ENCODE measurements at places on chromosomes 3 and 15.
A peak's percentile ranks its signal among the peaks of the same experiment; 100 is the strongest.

DNA sequence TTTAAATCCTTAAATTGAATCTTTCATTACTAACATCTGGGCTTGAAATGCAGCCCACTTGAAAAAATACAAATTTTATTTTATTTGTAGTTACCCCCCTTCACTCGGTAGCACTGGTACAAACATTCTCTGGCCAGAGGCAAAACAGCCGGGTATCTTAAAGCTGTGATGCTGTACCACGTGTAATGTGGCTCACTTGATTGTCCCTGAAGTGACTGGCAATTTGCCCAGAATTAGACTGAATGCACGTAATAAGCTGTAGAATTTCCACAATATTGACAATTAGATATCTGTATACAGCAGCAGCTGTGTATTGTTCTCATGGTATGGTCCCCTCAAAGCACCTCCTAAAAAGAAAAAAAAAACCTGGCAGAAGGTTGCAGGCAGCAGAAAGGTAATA, 192.8 kb upstream of the TBC1D5 start:
- DNase-seq, result no peak

DNA sequence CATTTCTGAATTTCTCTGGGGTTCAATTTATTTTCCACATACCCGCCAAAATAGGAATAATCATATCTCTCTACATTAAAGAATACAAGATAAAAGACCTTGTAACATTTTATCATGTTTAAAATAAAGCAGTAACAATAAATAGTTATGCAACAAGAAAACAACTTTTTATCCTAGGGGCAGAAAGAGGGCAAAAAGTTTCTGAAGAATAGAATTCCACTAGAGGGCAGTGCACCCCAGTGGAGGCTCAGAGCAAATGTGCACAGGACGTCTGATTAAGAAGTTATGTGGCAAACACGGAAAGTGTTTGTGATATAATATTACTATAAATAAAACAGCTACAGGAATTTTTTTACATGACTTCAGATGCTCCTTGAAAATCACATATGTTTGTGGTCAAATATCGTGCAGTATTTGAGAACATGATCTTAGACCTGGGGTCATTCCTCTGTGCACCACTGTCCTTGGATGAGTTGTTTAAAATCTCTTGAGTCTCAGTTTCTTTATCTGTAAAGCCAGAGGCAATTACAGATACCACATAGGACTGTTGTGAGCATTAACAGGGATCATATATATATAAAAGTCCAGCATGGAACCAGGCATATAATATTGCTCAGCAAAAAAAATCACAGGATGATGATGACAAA, 13.2 kb upstream of the PIK3R4 start:
- peak; percentile 26 for DNase-seq

GRCh38 chr15:90582553-90582952, 52.8 kb downstream of the CRTC3 start:
- DNase-seq, result no peak

- no peak for DNase-seq
Observed at GRCh38 chr3:49006408-49007067, 653 bp upstream of the WDR6 start.

All from stimulated activated CD8-positive, alpha-beta memory T cell treated with anti-CD3 and anti-CD28 coated beads, Interleukin-2, amount 100 ng/mL, for 1 hour (primary cell).